ENCODE measurements at places on chromosomes 13 and 19.

- DNase-seq: no peak
Observed at GRCh38 chr19:1045247-1045603, 5.3 kb downstream of the ABCA7 start.

GRCh38 chr13:88622362-88622973 is 951.3 kb downstream of the SLITRK5 start:
- no peak for DNase-seq

DNA sequence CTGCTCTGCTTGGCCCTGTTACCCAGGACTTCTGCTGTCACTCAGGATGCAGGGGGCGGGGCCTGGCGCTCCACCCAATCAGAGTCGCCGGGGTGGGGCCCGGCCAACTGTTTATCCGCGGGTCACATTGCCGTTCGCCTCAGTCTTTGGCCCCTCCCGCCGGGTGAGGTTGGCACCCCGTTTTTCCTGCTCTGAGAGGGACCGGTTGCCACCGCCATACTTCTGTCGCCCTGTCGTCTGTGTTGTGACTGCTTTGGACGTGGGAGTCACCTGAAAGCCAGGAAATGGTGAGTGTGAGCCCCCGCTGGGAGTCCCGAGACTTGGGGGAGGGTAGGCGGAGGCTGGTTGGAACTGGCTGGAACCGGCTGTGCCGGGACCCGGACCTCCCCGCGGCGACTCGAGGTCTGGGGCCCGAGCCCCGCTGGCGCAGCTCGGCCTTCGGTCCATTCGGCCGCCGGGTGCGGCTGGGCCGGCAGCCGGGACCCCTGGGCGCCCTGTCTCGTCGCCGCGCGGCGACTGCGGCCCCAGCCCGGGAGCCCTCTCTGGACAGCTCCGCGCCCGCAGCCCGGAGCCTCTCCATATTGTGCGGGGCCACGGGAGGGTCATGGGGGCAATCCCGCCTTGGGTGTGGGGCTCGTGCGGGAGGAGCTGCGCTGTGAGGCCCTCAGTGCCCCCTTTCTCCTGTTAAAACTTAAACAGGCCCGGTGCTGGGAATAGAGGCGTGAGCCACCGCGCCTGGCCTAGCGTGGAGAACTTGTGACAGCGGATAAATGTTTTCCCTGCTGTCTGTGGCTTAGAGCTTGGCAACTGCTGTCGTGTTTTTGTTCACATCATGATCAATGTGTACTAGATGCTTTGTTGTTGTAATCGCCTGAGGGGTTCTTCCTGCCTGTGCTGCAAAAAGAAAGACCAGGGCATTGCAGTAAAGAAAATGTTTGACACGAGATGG is at the start of gene ZNF844:
TSS of gene ZNF844 (plus strand) at position 142 of the 949 bp plus-strand sequence. CDS start at position 285, 143 bp downstream.
- DNase-seq: peak; percentile 98

DNA sequence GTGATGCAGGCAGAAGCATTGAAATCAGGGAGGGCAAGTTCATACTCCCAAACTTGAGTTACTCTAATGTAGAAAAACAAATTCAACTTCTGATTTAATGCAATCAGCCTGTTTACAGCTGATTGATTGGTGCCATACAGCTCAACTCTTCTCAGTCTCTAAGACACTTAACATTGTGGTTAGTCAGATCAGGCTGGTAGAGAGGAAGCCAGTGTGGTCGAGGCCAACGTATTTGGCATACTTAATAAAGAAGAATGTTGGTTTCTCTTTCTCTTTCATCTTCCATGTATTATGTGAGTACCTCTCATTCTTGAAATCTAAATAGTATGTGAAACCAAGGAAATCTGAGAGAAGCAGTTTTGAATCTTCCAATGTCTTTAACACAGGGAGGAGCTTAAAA is 255.0 kb upstream of the SLITRK1 start:
- DNase-seq: no peak

DNA sequence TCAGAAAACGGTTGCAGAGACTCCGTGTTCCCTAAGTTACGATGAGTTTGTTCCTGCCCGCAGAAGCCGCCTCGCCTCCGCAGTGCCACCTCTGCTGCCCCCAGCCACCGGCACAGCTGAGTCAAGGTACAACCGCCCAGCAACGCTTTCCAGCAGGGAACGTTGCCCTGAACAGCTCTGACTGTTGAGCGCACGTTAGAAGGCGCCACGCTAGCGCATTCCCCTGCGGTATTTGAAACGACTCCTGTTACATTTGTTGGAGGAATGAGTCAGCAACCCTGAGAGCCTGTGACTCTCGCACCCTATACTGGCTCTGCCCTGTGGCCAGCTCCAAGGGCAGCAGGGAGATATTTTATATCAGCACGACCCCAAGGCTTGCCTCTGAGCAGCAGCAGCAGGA is 302.8 kb downstream of the TEX29 start:
- DNase-seq: no peak

GRCh38 chr13:103210348-103210747 is 144.1 kb upstream of the SLC10A2 start:
- no peak for DNase-seq

- DNase-seq: no peak
Observed at GRCh38 chr13:113049981-113050380, 55.6 kb upstream of the F7 start.

DNA sequence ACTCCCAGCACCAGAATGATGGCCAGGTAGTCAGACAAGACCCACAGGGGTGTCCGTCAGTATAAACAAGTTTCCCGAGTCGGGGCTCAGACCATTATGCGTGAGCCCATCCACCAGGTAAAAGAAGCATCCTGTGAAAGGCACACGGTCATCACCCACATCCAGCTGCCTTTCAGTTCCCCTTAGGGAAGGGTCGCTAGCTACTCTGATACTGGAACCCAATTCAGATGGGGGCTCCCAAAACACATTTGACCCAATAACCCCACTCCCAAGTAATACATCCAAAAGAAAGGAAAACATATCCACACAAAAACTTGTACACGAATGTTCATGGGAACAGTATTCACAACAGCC is 66.8 kb downstream of the STK24 start:
- DNase-seq: no peak
